Endothelial cell of umbilical vein (primary cell): ENCODE measurements at places on chromosomes 12 and 14.

DNA sequence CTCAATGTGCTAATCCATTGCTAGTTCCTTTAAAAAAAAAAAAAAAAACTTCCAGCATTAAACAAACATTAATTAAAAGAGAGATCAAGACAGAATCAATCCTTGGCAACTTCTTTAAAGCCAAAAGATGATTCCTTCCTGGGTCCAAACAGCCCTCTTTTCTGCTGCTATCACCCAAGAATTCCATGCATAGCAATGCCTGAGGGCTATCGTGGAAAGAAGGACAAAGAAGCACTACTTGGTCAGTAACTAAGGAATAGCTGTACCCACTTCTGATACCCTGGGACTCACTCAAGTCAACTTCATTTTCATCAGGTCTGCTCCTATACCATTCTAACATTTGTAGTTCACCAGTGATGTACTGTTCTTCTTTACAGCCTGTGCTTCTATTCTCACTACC, 51.8 kb downstream of the SLC38A2 start:
- DNase-seq, result no peak
- H3K27ac ChIP-seq, result no peak overlapping the region
- H3K36me3 ChIP-seq, result no peaks in the 10 kb centered on the region
- H3K4me3 ChIP-seq, result no peak overlapping the region

DNA sequence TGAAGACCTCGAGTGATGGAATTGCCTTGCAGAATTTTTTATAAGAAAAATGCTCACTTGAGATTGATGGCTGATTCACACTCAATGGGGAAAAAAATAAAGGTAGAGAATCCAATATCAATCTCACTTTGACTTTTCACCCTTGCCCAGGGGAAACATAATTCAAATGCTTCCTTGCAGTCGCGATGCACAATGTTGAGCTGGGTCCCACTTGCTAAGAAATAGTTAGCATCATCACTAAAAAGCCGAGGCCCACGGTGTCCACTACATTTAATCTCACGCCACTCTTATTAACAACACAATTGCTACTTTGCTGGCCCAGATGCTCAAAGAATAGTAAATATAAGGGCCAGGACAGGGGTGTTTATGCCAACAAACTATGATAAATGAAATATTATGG, 223.4 kb downstream of the SPTSSA start:
- no peaks in the 10 kb centered on the region for H3K4me1 ChIP-seq
- H3K27ac ChIP-seq, result no peak overlapping the region
- no peak overlapping the region for H3K4me3 ChIP-seq
- DNase-seq, result no peak

DNA sequence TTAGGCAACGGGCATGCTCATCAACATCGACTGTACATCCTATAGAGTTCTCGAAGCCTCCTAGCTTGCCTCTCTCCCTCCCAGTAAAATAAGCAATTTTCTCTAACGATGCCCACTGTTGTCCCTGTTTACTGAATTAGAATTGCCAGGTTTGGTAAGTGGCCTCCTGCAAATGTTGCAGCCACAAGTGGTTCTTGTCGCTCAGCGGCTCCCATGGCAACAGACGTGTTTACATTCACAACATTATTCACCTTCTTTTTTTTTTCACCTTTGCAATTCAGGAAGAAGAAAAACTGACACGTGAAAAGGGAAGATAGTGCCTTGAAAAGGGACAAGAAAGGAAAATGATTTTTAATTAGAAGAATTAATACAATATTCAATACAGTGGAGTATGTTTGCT, 100.9 kb upstream of the PKP2 start:
- H3K27me3 ChIP-seq, result no peaks in the 10 kb centered on the region
- no peaks in the 10 kb centered on the region for H3K4me1 ChIP-seq
- DNase-seq, result no peak
- H3K27ac ChIP-seq, result no peak overlapping the region
- H3K36me3 ChIP-seq, result no peaks in the 10 kb centered on the region
- no peak overlapping the region for H3K4me3 ChIP-seq

GRCh38 chr14:64703395-64704142, 655 bp upstream of the PLEKHG3 start:
- DNase-seq, result peak; percentile 10
- H3K27me3 ChIP-seq, result peaks cover 41% of the 10 kb centered on the region
- no peaks in the 10 kb centered on the region for H3K36me3 ChIP-seq
- H3K27ac ChIP-seq, result no peak overlapping the region
- H3K4me3 ChIP-seq, result peak overlapping the region; percentile 94

DNA sequence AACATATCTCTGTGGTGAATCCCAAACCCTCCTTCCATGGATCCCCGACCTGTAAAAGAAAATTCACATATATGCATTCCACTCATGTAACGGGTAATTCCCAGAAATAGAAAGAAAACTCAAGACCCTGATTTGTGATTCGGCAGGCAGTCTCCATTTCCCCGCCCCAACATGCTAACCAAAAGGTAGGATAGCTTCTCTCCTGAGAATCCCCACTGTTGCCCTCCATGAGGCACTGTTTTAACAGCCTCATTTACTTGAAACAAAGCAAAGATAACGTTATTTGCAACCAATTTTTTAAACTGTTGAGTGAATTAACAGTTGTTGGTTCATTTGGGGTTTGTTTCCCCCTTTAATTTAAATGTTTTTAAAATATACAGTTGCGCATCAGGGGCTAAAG, 774 bp upstream of the SLC2A13 start:
- H3K27ac ChIP-seq, result no peak overlapping the region
- no peaks in the 10 kb centered on the region for H3K36me3 ChIP-seq
- no peak for DNase-seq
- H3K4me3 ChIP-seq, result no peak overlapping the region
